ENCODE measurements at places on chromosomes 1 and 21.

GRCh38 chr1:95534985-95535384, 301.0 kb downstream of the RWDD3 start:
- DNase-seq, result no peak

GRCh38 chr1:9265968-9266367, 26.7 kb upstream of the SPSB1 start:
- DNase-seq, result no peak

DNA sequence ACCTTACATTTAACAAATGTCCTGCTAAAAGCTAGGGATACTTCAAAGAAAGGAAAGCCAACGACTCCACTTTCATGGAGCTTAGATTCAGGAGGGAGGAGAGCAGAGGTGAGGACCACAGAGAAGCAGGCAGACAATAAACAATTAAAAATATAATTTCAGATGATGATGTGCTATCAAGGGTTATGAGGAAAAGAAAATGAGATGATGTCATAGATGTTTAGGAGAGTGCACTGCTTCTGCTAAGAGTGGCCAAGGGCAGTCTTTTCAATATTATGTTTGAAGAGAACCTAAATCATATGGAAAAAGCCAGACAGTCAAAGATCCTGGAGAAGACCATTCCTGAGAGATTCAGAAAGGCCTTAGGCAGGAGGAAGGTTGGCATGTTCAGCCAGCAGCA, 66.6 kb upstream of the HOOK1 start:
- no peak for DNase-seq

DNA sequence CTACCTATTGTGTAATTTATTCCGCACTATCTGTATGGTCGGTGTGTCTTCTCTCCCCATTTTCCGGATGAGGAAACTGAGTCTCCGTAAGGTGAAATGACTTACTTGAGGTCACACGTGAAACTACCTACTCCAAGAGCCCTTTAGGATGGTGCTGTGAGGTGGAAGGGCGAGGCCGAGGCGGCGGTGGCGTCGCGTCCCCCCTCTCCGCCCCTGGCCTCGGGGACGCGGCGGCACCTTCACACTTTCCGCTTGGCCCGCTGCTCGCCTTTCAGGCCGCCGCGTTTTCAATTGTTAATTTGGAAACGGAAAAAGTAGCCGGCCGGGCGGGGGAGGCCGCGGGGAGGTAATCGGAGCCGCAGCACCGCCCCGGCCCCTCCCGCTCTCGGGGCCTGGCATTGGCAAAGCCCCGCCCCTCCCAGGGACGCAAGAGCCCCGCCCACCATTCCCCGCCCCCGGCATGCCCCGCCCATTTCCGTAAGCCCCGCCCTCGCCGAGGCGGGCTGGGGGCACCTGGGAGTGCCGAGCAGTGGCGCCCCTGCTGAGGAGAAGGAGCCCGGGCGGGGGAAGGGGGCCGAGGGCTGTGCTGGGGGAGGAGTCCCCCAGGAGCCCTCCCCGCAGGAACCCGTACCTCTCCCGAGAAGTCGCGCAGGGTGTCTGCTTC, 18.6 kb downstream of the KCNQ4 start:
- peak; percentile 72 for DNase-seq

DNA sequence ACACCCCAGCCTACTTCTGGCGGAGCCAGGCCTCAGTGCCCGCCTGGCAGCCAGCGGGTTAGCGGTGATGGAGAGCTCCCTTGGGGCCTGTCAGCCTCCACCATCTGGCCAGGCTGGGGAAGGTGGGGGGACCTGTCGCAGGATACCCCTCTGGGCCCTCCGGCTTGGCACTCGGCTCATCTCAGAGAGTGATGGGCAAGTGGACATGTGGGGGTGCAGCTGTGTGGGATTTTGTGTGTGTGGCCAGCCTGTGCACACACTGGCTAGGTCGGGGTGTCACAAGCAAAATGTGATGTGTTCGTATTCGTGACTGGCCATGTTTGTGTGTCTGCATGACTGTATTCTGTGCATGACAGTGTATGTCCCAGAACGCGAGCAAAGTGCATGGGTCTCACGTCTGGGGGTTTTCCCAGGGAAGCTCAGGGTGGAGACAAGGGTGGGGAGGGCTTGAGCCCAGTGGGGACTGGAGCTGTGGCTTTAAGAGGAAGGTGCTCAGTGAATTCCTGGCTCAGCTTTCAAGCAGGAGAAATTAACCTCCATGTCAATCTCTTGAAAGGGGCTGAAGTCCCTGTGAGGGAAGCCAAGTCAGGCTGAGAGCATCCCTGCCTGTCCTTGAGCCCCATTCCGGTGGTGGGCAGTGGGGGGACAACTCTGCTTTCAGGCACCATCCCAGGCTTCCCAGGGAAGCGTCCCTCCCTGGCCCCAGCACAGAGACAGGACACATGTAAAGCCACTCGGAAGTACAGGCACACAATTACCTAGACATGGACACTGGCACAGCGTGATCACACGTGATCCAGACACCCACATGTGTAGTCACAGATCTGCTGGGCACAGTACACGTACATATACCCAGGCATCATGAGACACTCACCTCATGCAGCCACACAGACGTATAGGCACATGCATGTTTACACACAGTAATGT, 21.1 kb upstream of the ADGRB2 start:
- DNase-seq, result no peak

GRCh38 chr1:9311029-9311428, 18.3 kb downstream of the SPSB1 start:
- DNase-seq, result no peak

DNA sequence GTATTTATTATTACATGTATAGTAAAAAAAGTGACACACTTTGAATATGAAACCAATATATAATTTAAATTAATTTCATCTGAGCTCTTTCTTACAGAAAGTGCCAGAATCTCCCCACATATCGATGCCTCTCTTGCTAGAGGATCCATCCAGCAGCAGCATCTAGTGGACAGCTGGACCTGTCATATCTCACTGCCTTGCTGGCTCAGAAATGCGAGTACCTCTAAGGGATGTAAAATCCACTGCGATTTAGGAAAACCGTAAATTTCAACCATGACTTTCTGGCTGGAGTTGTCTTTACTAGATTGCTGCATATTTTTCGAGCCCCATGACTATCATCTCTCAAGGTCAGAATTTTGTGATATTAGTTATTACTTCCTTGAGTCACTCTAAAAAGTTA, 333.8 kb downstream of the NEGR1 start:
- no peak for DNase-seq

- DNase-seq, result peak; percentile 16
Observed at GRCh38 chr1:150365941-150366340, 2.0 kb downstream of the RPRD2 start.

DNA sequence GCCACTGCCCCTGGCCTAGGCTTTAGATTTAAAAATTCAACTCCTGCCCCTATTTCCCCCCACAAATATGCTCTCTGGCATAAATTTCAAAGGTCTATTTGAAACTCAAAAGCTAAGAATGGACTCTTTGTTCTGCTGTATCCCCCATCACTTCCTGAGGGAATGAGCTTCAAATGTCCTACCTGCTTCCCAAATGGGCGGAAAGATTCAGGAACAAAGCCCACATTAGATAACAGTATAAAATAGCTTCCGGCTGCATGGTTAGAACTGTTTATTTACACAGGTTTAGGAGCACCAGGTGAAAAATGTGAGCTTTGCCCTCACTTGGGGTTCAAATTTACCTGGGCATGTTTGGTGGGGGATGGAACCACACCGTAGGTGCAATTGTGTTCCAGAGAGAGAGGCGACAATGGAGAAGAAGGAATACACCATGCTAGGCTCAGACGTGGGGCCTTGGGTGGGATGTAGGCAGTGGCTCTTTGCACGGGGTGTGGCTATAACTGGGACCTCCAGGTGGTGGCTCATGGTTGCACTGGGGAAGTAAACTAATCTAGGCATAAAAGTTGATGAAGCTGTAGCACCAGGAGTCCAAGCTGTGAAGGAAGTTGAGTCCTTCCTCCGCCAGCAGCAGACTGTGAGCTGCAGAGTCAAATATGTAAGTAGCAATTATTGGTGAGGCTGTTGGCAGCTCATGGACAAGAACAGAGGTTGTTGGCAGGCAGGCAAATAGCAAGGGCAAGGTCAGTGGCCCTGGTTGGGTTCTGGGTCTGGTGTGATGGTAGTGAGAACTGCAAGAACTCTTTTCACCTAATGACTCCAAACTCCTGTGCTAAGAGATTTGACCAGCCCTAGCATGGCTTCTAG, 41.5 kb upstream of the SRSF10 start:
- no peak for DNase-seq

- no peak for DNase-seq
Observed at GRCh38 chr21:33902349-33902748, 13.3 kb downstream of the ATP5PO start.

- no peak for DNase-seq
Observed at GRCh38 chr1:67441739-67442281, 11.6 kb upstream of the SERBP1 start.

- DNase-seq, result no peak
Observed at GRCh38 chr1:200154069-200154767, 126.7 kb downstream of the NR5A2 start.

DNA sequence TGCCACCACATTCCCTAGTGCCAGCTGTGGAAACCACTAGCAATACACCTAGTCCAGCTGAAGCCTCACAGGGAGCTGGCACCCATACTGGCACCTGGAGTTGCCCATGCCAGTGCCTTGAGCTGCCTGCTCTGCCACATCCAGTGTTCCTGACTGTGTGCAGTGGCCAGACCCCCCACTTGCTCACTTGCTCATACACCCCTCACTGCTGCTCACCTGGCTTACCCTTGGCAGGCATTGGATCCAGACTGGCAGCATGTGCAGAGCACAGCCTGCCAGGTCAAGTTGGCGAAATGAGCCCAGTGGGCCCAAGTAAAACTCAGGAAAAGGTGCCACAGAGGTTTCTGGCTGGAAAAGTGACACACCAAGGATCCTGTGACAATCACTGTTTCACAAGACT, 1618.6 kb upstream of the PRMT6 start:
- DNase-seq, result no peak

- no peak for DNase-seq
Observed at GRCh38 chr21:38852708-38853107, 47.0 kb downstream of the ETS2 start.

- no peak for DNase-seq
Observed at GRCh38 chr21:32914424-32915039, 111.2 kb upstream of the OLIG2 start.

DNA sequence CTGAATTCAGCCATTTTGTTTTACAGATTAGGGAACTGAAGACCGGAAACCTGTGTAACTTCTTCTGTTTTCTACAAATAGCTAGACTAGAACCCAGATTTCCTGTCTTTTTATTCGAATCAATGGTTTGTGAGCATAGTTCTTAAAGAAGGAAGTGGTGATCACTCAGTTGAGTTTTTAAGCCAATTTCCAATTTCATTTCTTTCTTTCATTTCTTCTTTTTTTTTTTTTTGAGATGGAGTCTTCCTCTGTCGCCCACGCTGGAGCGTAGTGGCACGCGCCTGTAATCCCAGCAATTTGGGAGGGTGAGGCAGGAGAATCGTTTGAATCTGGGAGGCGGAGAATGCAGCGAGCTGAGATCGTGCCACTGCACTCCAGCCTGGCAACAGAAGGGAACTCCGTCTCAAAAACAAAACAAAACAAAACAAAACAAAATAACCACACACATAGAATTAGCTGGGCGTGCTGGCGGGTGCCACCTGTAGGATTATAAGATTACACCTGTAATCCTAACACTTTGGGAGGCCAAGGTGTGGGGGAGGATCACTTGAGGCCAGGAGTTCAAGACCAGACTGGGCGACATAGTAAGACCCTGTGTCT, 3.0 kb upstream of the MDM4 start:
- DNase-seq, result no peak

- no peak for DNase-seq
Observed at GRCh38 chr1:217322834-217323233, 308.1 kb downstream of the GPATCH2 start.

DNA sequence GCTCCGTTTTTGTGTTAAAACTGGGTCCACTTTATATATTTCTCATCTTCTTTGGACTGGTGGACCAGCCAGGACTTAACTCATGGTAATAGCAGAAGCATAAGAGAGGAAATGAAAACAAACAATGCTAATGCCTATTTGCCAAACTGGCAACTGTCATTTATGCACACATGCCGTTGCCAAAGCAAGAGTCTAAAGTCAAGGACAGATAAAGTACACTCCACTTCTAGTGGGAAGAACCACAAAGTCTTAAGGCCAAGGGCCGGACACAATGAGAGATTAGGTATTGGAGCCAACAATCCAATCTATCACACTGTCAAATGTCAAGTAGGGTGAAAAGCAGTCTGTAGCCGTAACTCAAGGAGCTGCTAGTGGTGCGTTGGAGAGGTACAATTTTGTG, 157.7 kb downstream of the LYPLAL1 start:
- DNase-seq, result no peak

DNA sequence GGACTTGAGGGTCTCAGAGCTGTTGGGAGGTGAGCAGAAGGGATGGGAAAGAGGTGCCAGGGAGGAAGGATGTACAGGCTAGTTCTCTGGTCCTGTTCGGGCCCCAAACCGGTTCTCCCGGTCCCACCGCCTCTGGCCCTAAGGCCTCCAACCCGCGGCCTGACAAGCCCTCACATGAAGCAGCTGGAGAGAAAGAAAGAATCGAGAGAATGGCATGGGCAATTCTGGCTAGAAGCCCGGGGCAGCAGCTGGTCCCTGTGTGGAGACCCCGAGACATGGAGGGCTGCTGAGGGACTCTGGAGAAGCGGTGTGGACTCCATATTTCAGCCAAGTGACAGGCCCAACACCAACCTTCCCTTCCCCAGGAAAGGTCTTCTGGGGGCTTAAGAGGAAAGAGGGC, 730 bp downstream of the CDC42SE1 start:
- peak; percentile 48 for DNase-seq

- DNase-seq, result no peak
Observed at GRCh38 chr1:107195476-107195875, 54.6 kb downstream of the NTNG1 start.

- no peak for DNase-seq
Observed at GRCh38 chr21:46078978-46079351, 18.9 kb upstream of the COL6A2 start.

- DNase-seq, result peak; percentile 0
Observed at GRCh38 chr1:73162564-73162963, 880.2 kb upstream of the NEGR1 start.

GRCh38 chr1:223425550-223425949, 32.3 kb downstream of the CCDC185 start:
- no peak for DNase-seq

GRCh38 chr1:206551986-206552326, 44.6 kb downstream of the RASSF5 start:
- DNase-seq, result no peak

DNA sequence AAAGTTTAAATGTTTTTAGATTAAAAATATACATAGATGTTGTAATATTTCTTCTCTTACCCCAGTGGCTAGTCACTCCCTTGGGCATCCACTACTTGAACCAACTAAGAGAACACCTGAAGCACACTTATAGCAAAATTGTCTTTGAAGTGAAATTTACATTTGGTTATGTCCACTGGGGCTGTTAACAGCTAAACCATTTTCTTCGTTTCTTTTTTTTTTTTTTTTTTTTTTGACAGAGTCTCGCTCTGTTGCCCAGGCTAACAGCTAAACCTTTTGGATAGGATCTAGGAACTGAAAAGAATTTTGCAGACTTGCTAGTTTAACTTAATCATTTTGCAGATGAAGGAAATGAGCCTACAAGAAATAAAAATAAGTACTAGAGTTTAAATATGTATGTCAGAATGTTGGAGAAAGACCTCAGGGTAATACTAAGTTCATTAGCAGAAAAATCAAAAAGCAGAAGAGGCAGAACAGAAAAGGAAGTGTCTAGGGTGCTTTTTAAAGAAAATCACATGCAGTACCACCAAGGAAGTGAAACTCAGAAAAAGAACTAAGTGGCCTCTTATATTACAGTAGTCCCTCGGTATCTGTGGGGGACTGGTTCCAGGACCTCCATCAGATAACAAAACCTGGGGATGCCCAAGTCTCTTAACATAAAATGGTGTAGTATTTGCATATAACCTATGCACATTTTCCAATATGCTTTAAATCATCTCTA, 11.8 kb downstream of the DRAM2 start:
- no peak for DNase-seq
